ENCODE measurements at places on chromosomes 1 and 21. TPM values are rescaled to one million over a fixed set of nuclear protein-coding genes. Genes with fewer than 3 reads are reported as not detected.

TAL1 gene
- 1.9 TPM for total RNA-seq

DNA sequence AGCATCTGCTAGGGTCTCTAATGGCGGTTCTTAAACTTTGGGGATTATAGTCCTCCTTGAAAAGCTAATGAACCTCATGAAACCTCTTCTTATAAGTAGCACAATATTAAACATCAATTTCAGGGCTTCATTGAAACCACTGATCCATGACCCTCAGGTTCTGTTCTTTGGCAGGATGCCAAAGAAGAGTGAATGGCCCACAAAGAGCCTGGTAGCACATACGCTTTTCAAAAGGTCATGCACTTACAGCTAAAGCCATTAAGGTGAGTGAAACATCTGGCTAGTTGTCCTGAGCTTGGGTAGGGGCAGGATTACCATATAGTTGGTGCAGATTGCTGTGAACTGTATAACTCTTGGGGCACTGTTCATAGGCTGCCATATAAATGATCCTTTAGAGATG, 42.3 kb downstream of the MDM4 start:
- DNase-seq: no peak

DNA sequence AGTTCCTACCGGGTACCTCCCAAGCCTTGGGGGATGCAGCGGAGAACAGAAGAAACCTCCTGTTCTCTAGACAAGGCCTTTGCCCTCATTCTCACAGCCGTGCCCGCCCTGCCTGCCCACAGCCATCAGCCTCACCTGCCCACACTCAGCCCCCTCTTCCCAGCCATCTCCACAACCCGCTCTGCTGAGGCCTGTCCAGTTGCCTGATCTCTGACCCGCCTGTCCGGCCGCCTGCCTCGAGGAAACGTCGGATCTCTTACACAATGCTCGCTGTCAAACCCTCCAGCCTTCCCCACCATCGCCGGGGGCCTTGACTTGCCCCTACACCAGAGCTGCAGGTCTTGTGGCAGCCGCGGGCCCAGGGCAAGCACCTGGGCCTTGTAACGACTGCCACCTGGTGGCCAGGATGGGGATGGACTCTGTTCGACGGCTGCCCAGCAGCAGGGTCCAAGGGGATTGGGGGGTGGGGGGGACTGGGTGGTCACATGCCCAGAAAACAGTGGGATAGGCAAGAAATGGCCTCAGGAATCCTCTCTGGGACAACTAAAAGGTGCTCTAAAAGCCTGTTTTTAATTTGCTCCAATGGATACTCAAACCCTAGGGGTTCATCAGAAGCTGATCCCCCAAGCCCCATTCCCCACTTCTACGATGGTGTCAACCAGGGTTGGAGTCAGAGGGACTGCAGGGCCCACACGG, 31.0 kb downstream of the SLC45A1 start:
- DNase-seq: no peak

GRCh38 chr1:46645815-46646214, 22.3 kb downstream of the ATPAF1 start:
- no peak for DNase-seq

TMEM81 gene
- 1.7 TPM for total RNA-seq

GRCh38 chr1:223233019-223233409, 90.0 kb upstream of the TLR5 start:
- DNase-seq: no peak
